ENCODE measurements at places on chromosomes 4 and X. TPM values are rescaled to one million over a fixed set of nuclear protein-coding genes. Genes with fewer than 3 reads are reported as not detected.

CT45A1 gene
- total RNA-seq, result not detected

GAGE13 gene
- not detected for total RNA-seq

SNX12 gene
- 79.6 TPM for total RNA-seq

SPINK2 gene
- 0.92 TPM for total RNA-seq

DNA sequence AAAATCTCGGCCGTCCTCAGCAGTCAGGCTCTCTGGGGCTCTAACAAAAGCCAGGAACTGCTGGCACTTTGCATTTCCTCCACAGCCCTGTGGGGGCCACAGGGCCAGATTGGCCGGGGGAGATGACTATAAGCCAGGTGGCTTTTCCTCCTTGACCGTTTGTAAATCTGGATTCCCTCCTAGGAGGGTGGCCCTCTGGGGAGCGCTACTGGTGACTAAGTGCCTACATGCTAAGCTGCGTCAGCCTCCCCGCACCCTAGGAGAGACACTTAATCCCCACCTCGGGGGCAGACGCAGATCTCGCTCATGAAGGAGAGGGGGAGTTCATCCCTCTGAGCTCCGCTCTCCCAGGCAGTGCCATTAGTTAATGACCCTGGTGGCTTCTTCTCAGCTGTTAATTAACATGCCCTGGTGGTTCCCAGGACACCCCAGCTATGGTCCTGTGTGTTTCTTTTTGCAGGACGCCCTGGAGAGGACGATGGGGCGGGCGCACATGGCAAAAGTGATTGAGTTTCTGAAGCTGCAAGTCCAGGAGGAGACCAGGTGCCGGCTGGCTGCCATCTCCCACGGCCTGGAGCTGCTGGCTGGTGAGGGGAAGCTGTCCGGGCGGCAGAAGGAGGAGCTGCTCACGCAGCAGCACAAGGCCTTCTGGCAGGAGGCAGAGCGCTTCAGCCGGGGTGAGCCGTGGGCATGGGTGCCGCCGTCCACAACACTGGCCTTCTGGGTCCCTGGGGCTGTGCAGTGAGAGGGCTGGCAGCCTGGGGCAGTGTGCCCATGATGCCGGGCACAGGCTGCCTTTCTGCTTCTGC lies 41.6 kb downstream of the EVC start:
- peaks cover 30% of the 10 kb centered on the region for H3K36me3 ChIP-seq
- H3K4me3 ChIP-seq, result peak overlapping the region; percentile 41
- peak overlapping the region; percentile 87 for H3K27ac ChIP-seq

DNA sequence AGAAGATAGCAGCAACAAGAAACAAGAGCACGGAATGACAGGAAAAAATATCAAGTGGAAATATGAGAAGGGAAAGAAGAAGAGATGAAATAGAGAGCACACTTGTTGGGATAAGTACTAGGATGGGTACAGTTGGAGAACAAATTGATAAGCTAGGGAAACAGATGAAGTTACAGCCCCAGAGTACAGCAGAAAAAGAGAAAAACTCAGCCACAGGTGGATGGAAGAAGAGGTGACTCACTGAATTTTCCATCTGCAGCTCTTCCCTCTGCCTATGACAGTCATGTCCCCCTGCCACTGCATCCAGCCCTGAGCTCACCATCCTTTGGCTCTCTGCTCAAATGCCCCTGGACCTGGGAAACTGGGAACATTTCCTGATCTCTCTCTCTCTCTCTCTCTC lies 209.0 kb downstream of the BCOR start:
- no peak overlapping the region for H3K4me3 ChIP-seq
- H3K36me3 ChIP-seq, result no peaks in the 10 kb centered on the region
- H3K27me3 ChIP-seq, result no peaks in the 10 kb centered on the region
- no peak for DNase-seq
- no peak overlapping the region for H3K27ac ChIP-seq

DNA sequence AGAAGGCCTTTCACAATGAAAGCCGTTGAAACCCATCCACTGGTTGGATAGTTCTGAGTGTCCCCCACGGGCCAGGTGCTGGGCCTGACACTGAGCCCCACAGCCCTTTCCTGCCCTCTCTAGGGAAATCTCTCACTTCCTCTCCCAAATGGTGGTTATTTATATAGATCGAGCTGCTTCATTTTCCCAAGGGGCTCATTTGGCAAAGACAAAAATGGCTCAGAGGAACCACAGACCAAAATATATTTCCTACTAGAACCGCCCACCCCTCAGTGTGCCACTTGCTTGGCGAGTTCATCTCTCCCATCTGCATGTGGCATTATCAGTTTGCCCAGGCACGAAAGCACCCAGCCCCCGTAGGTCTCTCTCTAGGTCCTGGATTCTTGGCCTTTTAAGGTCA lies 53.3 kb upstream of the STIM2 start:
- H3K27ac ChIP-seq, result no peak overlapping the region
- peaks cover 13% of the 10 kb centered on the region for H3K4me1 ChIP-seq

GRCh38 chr4:65599340-65599739 lies 70.9 kb downstream of the EPHA5 start:
- 0 out of 2 replicates have a peak, but pooled peaks cover 2% of the 10 kb centered on the region for H3K4me1 ChIP-seq
- DNase-seq, result no peak
- H3K4me3 ChIP-seq, result no peak overlapping the region
- H3K27ac ChIP-seq, result no peak overlapping the region
- no peaks in the 10 kb centered on the region for H3K36me3 ChIP-seq
- H3K27me3 ChIP-seq, result no peaks in the 10 kb centered on the region

CXCL1 gene
- 1.4 TPM for total RNA-seq

MAGEA8 gene
- not detected for total RNA-seq

NHS gene
- 4.5 TPM for total RNA-seq

DNA sequence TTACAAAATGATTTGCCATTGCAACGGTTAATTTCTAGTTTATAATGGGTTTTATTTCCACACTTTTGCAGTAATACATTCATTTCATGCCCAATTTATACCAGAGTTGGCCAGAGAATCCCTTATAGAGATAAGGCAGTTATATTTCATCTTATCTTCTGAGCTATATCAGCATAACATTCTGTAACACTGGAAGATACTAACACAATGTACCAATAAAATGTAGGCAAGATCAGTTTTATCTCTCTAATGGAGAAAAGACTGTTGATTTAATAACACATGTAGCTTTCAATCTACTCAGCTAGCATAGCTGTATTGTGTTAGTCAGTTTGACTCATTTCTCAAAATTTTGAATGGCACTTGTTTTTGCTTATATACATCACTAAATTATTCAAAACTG lies 738.6 kb downstream of the TRAM1L1 start:
- no peak overlapping the region for H3K4me3 ChIP-seq
- DNase-seq, result no peak
- peaks cover 11% of the 10 kb centered on the region for H3K4me1 ChIP-seq
- H3K27me3 ChIP-seq, result no peaks in the 10 kb centered on the region
- H3K27ac ChIP-seq, result no peak overlapping the region
- H3K36me3 ChIP-seq, result no peaks in the 10 kb centered on the region

DNA sequence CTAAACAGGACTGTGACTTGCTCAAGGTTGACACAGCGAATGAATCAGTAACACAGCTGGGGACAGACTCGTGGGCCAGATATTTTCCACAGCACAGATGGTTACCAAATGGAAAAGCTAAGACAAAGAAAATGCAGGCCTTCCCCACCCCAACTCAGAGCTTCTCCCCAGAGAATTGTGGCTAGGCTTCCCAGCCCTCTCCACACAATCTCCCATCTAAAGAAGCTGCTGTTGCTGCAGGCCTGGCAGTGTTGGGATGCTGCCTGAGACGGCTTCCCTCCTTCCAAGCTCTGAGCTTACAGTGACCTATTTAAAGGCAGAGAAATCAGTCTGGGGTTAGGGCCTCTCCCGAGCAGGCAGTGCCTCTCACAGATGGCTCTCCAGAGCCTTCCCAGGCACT lies 46.5 kb upstream of the PGRMC1 start:
- no peaks in the 10 kb centered on the region for H3K36me3 ChIP-seq
- H3K4me1 ChIP-seq, result no peaks in the 10 kb centered on the region
- no peak for DNase-seq
- no peak overlapping the region for H3K27ac ChIP-seq

DNA sequence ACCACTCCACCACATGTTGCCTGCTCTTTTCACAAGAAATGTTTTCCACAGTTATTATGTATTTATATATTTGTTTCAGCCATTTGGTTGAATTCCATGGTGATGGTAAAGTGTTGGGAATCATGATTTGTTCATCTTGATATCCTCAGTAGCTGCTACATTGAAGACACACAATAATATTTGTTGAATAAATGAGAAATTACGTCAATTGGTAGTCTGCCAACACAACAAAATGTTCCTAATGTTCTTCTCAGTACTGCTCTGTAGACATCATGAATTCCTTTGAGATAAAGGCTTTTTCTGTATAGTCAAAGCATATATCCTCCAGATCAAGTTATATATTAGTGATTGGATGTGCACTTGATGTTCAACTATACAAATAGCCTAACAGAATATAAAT lies 29.5 kb downstream of the CXXC4 start:
- no peak overlapping the region for H3K27ac ChIP-seq
- H3K4me1 ChIP-seq, result peaks cover 5% of the 10 kb centered on the region
- DNase-seq, result no peak

DNA sequence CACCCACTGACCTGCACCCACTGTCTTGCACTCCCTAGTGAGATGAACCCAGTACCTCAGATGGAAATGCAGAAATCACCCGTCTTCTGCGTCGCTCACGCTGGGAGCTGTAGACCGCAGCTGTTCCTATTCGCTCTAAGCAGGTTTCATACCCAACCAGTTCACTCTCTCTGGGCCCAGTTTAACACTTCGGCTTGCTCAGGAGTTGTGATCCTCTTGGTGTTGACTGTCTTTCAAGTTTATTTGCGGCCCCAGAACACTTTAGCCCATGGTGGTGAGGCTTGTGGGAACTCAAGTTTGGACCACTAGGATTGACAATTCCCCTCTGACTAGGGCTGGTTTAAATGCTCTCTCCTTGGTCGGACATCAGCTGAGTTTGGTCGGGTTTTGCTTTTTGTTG lies 147.0 kb downstream of the DACH2 start:
- H3K4me1 ChIP-seq, result peaks cover 7% of the 10 kb centered on the region
- H3K27ac ChIP-seq, result peak overlapping the region; percentile 78
- peak overlapping the region; percentile 69 for H3K4me3 ChIP-seq
- DNase-seq, result no peak
- H3K36me3 ChIP-seq, result peaks cover 4% of the 10 kb centered on the region

- H3K4me1 ChIP-seq, result peaks cover 51% of the 10 kb centered on the region
- no peak overlapping the region for H3K4me3 ChIP-seq
- H3K27me3 ChIP-seq, result no peaks in the 10 kb centered on the region
Observed at GRCh38 chr4:76716020-76716419, 181.9 kb downstream of the SOWAHB start.

GRCh38 chrX:150365990-150366911 lies 3.1 kb downstream of the MAMLD1 start:
- peak; percentile 41 for DNase-seq

GRCh38 chr4:25760518-25761157 lies 102.2 kb downstream of the SEL1L3 start:
- H3K27me3 ChIP-seq, result no peaks in the 10 kb centered on the region
- peaks cover 46% of the 10 kb centered on the region for H3K36me3 ChIP-seq
- H3K4me1 ChIP-seq, result no peaks in the 10 kb centered on the region
- H3K4me3 ChIP-seq, result no peak overlapping the region
- no peak overlapping the region for H3K27ac ChIP-seq

FMR1NB gene
- total RNA-seq, result not detected

OTC gene
- total RNA-seq, result not detected

ITIH6 gene
- 0.04 TPM for total RNA-seq

DNA sequence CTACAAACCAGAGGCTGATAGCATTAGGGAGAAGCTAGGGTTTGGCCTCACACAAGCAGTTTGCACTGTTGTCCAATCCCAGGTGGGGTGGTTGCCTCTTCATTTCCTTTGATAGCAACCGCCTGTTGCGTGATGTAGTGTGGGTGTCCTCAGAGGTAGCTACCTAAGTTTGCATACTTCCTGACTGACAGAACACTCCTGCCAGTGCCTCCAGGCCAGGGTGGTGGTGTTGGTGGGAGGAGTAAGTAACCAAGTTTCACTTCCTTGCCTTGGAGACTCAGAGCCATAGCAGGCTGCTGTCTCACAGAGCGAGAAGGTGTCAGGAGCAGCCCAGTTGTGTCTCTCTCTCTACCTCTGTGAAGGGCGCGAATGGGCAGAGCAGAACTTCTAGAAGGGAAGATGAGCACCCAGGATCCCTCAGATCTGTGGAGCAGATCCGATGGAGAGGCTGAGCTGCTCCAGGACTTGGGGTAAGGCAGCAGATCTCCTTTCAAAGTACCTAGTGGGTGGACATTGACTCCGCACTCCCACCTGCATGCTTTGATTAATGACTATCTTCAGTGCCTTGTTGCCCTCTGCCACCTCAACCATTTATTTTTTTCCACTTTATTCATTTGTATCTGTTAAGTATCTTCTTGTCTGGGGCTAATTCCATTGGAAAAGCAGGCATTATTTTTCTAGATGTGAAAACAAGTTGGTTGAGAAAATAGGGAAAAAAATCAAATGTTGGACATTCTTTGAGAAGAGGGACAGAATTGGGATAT lies at the start of gene DAPP1:
Gene DAPP1, plus strand, starts transcription at position 283 of the 764 bp plus-strand sequence. Its CDS starts 87 bp downstream, at position 370.
- no peaks in the 10 kb centered on the region for H3K36me3 ChIP-seq
- H3K27ac ChIP-seq, result no peak within 1 kb of the TSS
- peaks cover 10% of the 10 kb centered on the region for H3K4me1 ChIP-seq
- H3K27me3 ChIP-seq, result no peaks in the 10 kb centered on the region

DNA sequence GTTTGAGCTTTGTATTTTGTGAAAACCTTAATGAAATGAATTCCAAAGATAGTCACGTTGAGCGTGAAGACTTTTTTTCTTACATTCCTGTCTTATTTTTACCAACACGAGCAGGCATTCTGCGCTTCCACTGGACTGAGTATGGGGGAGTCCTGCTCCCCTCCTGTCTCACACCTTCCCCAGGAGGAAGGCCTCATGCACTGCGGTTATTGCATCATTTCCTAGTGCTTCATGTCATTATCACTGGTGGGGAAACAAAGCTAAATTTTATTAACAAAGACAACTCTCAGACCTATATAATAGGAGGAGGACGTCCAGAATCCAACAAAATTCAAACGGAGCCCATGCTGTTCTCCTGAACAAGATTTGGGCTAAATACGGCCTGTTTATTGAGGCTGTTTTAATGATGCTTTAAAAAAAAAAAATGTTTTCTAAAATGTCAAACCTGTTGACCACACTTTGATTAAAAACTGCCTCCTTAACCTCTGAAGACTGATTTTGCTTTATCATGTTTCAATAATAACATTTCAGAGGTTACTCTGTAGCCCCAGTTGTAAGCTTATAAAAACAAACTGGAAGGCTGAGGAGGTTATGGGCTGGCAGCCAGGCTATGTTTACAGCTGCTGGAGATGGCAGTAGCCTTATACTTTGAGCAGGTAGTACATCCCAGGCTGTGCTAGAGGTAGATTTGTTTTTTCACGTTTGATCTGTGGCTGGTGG lies 118.0 kb downstream of the SOWAHB start:
- H3K4me1 ChIP-seq, result peaks cover 33% of the 10 kb centered on the region
- peak overlapping the region; percentile 94 for H3K27ac ChIP-seq
- peaks cover 57% of the 10 kb centered on the region for H3K36me3 ChIP-seq
- DNase-seq, result no peak
- no peak overlapping the region for H3K4me3 ChIP-seq

DNA sequence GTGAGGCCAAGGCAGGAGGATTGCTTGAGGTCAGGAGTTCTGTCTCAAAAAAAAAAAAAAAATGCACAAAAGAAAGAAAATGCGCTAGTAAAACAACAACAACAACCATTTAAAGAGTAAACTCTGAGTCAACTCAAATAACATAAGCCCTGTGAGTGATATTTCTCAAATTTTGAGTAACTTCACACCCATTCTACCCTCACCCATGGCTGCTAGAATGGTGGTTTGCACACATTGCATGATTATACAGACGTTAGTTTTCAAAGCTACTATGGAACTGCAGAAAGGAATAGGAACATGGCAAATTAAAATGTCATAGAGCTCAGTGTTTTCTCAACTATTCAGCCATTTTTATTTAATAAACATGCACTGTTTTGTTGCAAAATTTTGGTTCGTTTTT lies 145.9 kb downstream of the OPHN1 start:
- no peak for DNase-seq
- H3K4me1 ChIP-seq, result 0 out of 2 replicates have a peak, but pooled peaks cover 3% of the 10 kb centered on the region
- no peak overlapping the region for H3K27ac ChIP-seq
- H3K27me3 ChIP-seq, result no peaks in the 10 kb centered on the region
- H3K36me3 ChIP-seq, result no peaks in the 10 kb centered on the region
